ENCODE measurements at places on chromosomes 4 and X.

DNA sequence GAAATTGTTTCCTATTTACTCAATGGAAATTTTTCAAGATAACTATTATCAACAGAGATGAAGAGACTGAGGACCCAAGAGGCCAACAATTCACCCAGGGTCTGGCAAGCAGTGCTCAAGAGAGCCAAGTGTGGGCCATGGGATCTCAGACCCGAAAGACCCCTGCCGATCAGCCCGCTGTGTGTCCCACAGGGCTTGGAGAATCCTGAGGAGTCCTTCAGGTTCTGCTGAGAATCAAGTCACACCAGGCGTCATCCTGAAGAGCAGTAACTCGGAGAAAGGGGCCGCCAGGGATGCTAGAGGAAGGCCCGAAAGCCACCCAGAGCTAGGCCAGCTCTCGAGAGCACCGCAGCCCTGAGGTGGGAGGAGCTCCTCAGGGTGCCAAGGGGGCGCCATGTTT is 48.7 kb downstream of the FGFRL1 start:
- DNase-seq = no peak

DNA sequence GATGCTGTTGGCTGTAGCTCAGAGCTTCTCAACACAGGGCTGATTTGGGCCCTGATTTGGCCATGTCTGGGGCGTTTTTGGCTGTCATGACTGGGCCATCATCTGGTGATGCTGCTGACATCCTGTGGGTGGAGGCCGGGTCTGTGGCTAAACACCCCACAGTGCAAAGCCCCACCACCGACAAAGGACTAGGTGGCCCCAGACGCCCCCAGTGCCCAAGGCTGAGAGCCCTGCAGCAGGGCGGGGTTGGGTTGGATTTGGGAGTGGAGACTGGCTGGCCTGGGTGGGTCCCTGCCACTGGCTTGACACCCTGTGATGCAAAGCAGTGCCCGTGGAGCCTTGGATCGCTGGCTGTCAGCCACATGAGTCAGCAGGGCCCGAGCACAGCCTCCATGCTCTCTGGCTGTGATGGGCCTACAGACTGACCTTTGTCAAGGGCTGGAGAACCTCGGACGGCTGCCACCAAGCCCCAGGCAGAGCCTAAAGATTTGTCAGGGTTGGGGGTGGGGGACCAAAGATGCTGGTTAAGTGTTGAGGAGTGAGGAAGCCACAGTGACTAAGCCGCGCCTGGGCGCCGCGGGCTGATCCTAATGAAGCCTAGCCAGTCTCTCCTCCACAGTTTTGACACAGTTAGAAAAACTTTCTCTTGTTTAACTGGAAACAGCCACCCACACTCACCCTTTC is 28.3 kb downstream of the CYTL1 start:
- peak; percentile 73 for DNase-seq

DNA sequence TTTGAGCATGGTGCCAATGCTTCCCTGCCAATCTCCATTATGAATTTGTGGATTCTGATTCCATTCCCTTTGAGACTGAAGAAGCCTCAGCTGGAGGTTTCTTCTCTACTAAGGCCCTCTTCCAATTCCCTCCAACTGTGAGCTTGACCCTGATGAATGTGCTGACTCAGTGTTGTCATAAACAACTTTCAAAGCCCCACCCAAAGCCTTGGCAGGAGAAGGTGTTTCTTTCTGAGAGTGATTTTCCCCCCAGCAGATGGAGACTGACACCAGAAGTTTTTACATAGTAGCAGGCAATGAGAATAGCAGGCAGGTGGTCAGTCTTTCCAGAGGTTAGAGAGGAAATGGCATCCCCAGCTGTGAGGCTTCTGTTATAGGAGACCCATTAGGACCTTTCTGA is 53.1 kb downstream of the OCRL start:
- DNase-seq = no peak

- no peak for DNase-seq
Measured at GRCh38 chrX:82134378-82134777, 932.5 kb downstream of the SH3BGRL start.

GRCh38 chr4:172270397-172270796 is 457.2 kb downstream of the GALNTL6 start:
- peak; percentile 1 for DNase-seq

GRCh38 chr4:11069581-11070211 is 359.0 kb downstream of the HS3ST1 start:
- no peak for DNase-seq

- DNase-seq = no peak
Measured at GRCh38 chr4:36255577-36255976, 11.3 kb upstream of the ARAP2 start.

GRCh38 chr4:189420572-189420971 is 520.1 kb upstream of the FRG1 start:
- DNase-seq = no peak

GRCh38 chrX:126552313-126553022 is at the start of gene DCAF12L1:
Gene DCAF12L1 (minus strand): TSS chrX:126552814. CDS start chrX:126552608, 206 bp downstream.
- DNase-seq = peak; percentile 3

DNA sequence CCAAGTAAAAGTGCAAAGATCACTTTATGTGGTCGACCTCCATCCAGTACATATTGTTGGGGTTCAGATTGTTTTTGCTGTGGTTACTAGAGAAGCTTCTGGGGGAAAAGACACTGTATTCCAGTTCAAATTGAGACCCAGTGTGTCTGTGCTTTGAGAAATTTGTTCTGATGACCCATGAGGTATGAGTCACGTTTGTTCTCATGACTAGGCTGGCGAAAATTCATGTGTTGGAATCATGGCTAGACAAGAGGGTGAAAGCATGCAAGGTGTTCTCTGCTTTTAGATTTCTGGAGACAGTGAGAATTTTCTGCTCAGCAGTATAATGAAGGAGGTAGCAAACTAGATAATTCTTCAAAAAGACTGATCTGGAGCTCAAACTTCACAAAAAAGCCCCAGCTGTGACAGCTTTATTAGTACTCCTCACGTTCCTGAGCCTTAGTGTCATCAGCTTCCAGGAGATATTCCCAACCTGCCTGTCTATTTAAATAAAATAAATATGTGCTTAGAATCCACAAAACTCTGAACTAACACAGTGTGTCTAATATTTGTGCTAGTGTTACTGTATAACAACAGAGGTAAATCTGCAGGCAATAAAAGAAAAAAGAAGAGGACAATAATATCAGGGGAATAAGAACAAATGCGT is 24.4 kb upstream of the FAM47B start:
- peak; percentile 54 for DNase-seq

DNA sequence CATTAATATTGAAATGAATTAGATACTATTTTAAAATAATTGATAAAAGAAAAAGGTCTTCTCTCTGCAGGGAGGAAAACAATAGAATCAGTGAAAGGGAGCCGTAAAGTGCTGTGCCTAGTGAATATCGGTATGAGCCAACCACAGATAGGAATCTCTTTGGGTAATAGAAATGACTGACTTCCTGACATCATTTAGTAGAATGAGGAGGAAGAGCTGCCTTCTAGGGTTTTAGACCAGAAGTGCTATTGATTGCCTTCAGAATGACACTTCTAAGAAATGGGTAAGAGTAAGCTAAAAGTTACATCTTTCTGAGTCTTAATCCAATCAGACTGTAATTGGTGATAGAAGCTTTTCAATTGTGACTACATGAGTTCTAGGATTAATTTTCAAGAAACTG is 134.0 kb upstream of the MAP9 start:
- no peak for DNase-seq

- DNase-seq = no peak
Measured at GRCh38 chrX:6777238-6778002, 242.5 kb upstream of the VCX3A start.

GRCh38 chrX:46849933-46850332 is 13.1 kb downstream of the RP2 start:
- DNase-seq = no peak

All from fibroblast of skin of right biceps (primary cell).